ENCODE measurements at places on chromosomes 2 and 18.

GRCh38 chr2:33665039-33665438 lies 65.9 kb upstream of the FAM98A start:
- no peak for DNase-seq

DNA sequence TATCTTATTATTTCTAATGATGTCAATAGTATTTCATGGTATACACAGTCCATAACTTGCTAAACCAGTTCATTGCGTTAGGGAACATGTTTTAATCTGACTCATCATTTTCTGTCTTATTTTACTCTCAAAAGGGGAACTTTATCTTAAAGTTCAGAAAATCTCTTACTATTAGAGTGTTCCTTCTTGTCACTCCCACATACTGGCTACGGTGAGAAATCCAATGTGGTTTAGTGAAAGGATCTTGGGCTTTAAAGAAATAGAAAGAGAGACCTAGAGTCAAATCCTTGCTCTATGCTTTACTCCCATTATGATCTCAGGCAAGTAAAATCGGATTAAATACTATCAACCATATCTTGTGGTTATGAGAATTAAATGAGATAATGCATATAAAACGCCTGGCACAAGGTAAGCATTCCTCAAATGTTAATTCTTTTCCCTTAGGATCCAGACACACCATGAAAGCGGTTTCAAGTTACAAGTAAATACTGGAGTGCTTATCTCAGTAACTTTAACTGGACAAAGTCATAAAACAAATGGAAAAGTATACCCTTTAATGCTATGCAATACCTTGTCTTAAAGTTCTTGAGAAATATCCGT lies 576.0 kb downstream of the ARHGAP15 start:
- DNase-seq: no peak

DNA sequence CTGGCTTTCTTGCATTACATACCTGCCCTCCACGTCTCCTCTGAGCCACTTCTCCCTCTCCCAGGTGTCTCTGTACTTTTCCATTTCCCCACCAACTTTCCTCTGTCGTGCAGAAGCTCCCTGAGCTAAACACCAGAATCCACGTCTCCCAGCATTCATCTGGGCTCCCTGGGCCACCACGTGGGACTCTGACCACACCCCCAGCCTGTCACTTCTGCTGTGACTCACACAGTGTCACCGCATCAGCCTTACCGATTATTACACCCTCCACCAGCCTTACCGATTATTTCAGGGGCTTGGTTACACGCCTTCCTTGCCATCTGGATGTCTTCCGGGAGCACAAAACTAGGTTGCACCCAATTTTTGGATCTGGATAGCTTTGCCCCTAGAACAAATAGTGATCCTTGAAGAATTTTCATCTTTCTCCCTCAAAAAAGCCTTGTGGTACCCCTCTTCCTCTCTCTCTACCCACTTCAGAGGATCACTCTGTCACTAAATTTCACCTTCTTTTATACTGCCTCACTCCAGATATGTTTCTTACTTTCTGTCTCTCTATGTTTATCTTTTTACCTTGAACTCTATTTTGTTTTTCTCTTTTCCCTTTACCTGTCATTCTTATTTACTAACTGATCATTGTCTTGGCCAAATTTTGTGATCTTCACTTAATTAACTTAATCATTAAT lies 136.9 kb upstream of the CAB39 start:
- no peak for DNase-seq

GRCh38 chr2:189454009-189454408 lies 12.7 kb downstream of the WDR75 start:
- no peak for DNase-seq

- peak; percentile 97 for DNase-seq
Observed at GRCh38 chr2:85886590-85886989, 2.2 kb downstream of the ST3GAL5 start.

GRCh38 chr2:201631041-201631440 lies 12.3 kb downstream of the TMEM237 start:
- DNase-seq: no peak

GRCh38 chr2:205754924-205755321 lies 72.6 kb downstream of the NRP2 start:
- DNase-seq: no peak

DNA sequence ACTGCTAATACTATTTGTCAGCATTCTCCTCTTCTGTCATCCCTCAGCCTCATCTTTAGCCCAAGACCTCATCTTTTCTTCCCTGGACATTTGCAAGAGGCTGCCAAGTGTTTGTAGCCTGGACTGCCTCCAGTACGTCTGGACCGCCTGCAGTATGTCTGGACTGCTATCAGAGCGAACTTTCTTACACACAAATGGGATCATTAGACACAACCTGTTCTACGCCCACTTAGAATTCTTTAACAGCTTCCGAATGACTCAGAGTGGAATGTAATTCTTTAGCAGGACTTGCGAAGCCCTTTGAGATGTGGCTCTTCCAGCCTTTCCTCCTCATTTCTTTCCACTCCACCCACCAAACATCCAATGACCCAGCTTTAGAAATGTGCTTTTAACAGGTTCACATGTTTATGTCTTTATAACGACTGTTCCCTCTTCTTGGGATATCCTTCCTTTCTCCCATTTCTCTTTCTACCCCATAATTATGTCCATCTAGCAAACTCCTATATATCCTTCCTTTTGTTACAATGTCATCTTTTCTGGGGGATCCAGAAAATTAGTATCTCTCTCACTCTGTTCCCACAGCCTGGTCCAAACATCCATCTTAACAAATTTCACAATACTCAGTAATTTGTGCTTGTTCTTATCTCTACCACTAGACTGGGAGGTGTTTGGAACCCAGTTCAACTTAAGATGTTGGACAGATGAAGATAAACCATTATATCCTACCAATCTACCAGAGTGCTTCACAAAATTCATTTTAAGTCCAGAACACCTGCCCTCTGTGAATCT lies 171.3 kb upstream of the PGAP1 start:
- DNase-seq: no peak
